Endothelial cell (in vitro differentiated cells): ENCODE measurements at places on chromosomes 12 and 14.

DNA sequence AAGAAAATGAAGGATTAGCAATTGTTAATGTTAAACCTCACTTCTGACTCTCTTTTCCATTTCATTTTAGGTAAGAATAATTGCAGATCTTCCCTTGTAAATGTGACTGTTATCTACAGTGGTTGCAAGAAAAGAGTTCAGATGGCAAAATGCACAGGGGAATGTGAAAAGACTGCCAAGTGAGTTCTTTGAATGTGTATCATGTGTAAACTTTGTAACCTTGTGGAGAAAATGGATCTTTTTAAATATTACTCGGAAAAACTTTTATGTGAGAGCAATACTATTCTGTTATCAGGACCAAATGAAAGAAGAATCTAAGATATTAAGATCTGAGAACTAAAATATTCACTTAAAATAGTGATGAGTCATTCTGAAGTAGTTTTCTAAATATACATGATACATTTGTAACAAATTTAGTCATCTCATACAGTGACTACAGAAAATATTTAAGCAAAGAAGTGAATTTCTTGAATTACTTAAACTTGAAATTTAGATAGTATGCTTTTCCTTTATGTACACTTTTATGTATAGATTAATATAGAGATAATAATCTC lies 122.5 kb upstream of the CNTN1 start:
- DNase-seq = no peak

DNA sequence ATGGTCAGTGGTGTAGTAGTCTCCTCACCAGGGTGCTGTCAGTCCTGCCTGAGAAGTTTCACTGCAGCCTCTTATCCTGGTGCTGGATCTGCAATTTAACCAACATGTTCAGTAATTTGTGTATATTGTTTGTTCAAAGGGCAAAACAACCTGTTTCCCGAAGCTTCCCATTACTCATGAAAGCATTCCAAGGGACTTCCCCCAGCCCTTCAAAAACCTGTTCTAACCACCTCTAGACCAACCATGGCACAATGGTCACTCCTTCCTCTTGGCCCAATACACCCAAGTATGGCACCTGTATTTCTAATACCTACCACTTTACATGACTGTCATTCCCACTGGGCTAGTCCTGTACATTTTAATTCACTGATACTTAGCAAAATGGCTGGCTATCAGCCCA lies 12.1 kb downstream of the CKAP4 start:
- DNase-seq = no peak

DNA sequence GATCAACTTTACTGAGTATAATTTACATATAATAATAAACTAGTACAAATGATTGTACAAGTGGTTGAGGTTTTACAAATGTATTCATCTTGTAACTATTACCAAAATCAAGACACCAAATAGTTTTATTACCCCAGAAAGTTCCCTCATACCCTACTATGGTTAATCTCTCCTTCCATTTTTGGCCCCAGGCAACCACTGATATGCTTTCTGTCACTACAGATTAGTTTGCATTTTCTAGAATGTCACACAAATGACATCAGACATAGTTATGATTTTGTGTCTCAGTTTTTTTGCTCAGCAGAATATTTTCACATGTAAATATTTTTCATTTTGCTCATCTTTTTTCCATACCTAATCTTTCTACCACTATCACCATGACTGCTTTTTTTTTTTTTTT lies 49.1 kb downstream of the TMX1 start:
- DNase-seq = no peak

- no peak for DNase-seq
Observed at GRCh38 chr14:96598332-96598928, 96.2 kb downstream of the PAPOLA start.

DNA sequence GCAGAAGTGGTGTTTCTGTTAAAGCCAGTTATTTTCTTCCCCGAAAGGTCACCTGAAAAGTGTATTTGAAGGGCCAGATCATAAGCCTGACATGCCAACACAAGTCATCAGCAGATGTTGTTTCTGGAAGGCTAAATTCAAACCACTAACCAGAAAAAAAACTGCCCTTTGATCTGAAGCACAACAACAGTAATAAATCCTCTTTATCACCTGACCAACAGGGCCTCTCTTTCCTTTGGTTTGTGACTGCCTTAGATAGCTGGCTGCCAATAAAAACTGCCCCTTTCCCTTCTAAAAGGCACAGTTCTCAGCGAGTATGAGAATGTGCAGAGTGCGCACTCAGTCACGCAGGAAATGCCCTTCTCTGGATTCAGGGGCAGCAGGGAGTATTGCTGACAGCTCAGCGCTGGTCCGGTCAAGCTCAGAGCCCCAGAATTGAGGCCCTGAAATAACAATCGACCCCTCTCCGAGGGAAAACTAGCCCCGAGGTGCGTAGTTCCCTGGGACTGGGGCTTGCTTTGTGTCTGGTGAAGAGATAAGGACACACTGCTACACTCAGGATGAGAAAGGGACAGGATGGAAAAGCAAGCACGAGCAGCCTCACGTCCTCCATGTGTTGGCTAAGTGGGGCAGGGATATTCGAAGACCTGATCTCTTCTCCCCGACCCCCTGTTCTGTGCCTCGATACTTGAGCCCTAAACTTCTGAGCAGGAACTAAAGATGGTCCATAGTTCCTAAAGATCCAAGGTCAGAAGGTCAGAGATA lies 184.2 kb upstream of the GZMB start:
- no peak for DNase-seq
